ENCODE measurements at places on chromosomes 1 and 21. TPM values are rescaled to one million over a fixed set of nuclear protein-coding genes. Genes with fewer than 3 reads are reported as not detected.

Gene MIXL1
- total RNA-seq = 0.52 TPM

GRCh38 chr21:42264245-42265195 lies 45.6 kb downstream of the ABCG1 start:
- DNase-seq = no peak

- no peak for DNase-seq
These were observed 3.9 kb upstream of the FLG start for GRCh38 chr1:152328801-152329391.

Gene CELA2A
- 0.44 TPM for total RNA-seq

- DNase-seq = no peak
These were observed 156.6 kb downstream of the GREM2 start for GRCh38 chr1:240455228-240455821.

Gene PDZK1IP1
- 1.9 TPM for total RNA-seq

- no peak for DNase-seq
These were observed 13.0 kb upstream of the UQCRHL start for GRCh38 chr1:15820478-15820877.

Gene ATP1B1
- total RNA-seq = 172 TPM

DNA sequence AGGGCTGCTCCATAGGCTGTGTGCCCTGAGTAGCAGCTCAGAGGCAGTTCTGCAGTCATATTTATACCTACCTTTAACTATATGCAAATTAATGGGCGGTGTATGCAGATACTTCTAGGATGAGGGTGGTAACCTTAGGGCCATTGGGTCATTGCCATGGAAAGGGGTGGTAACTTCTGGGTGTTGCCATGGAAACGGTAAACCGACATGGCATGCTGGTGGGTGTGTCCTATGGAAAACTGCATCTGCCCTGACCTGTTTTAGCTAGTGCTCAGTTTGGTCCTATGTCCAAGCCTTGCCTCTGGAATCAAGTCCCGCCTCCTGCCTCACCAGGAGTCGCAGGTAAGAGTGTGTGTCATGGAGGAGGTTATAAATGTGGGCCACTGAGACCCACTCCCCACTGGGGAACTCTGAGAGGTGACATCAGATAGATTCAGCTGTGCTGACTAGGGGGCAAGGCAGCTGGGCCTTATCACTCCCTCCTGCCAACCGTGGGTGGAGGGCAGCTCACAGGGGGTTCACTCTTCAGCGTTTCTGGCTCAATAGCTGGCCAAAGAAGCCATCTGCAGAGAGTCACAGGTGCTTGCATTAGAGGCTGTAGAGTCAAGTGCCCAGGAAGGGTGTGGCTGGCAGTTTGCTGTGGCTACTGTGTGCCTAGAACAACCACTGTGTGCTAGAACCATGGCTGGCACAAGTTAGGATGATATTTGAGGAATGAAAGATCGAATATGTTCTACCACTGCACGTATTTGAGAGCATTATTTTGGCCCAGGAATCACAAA lies 19.0 kb downstream of the BACE2 start:
- DNase-seq = no peak

DNA sequence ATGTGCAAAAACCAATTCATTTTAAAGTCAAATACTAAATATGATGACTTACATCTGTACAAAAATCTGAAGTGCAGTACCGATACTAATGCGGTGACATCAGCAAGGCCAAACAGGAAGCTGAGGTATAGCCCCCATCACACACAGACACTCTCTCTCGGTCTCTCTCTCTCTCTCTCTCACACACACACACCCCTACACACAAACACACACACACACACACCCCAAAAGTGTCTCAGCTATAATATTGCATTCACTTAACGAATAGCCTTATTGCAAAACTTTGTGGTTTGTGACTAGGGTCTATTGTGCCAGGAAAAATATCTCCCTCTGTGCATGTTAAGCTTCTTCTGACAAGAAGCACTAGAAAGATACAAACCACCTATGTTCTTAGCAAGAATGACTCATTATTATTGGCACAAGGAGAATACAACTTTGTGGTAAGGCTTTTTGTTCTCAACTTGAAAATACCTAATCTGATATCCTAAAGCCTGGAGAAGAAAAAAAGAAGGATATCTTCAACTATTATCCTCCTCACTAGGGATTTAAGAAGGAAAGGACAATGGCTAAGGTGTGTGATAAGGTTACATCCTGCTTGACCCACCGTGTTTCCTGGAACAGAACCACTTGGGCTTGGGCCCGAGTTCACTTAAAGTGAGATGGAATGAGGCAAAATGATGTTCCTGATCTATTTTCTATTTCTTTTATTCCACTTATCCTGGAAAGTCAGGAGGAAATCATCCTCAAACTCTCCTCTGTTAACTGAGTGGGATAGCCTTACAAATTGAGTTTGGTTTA lies 107.1 kb downstream of the NIBAN1 start:
- no peak for DNase-seq

Gene SLAMF9
- not detected for total RNA-seq

Gene ILDR2
- 14.2 TPM for total RNA-seq

Gene RIMS3
- total RNA-seq = 5.3 TPM

- no peak for DNase-seq
These were observed 79.0 kb upstream of the IFFO2 start for GRCh38 chr1:19035377-19036040.

DNA sequence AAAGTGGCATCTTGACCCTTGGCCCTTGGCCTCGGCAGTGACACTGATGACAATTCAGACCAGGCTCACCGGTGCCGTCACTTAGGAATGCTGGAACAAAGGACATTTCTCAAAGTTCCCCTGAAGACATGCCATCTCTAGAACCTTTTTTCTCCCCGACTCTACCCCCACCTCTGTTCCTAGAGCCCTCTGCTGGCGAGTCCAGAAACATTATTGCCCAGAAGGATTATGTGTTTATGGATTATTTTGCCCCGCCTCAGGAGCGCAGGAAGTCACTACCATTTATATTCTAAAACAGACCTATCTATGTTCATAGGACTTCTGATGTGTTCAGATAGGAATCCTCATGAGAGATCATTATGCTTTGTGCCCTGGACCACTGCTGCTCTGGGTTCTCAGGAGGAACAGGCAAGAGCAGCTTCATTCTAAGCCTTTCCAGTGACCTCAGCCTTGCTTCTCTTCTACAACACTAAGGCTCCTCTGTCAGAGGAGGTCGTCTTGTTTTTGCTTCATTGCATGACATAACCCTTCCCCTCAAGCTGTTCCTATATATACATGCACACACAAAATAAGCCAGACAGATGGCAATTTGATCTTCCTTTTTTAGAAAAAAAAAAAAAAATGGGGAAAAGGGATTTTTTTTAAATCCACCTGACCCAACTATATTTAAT lies 12.4 kb upstream of the SHISA4 start:
- no peak for DNase-seq
